ENCODE measurements at places on chromosomes 6 and 20.

DNA sequence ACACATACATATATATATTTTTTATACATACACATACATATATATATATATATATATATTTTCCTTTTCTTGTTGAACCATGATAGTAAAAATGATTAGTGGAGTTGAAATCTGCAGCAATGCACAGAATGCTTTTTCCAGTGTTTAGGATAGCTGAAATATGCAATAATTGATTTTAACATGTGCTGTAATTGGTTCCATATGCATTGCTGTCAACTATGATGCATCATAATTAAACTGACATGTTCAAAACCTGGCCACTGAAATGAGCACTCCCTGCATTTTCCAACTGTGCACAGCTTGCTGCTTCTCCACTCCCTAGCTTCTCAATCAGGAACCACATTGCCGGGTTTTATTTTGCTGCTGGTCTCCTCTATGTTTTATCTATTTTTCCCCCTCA is 358.3 kb downstream of the PAX1 start:
- DNase-seq, result no peak

- DNase-seq, result no peak
Measured at GRCh38 chr20:33068251-33068939, 11.0 kb upstream of the BPIFB4 start.

GRCh38 chr6:91383207-91383606 is 796.3 kb upstream of the MAP3K7 start:
- DNase-seq, result no peak

- no peak for DNase-seq
Measured at GRCh38 chr20:25992146-25992545, 295.5 kb upstream of the ZNF337 start.

DNA sequence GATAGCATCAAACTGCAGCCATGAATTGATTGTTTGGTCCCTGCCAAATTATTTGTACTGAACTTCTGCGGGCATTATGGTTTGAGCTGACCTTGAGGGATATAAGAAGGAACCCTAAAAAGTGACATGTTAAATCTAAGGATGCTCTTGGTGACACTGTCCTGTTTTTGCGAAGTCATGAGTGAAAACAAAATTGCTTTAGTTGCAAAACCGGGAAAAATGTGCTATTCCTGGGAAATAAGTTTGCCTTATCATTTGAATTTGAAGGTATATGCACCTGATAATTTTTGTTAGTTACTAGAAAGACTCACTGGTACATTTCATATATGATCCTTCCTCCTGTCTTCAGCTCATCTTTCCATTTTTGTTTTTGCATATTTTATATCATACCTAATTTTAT is 7.8 kb downstream of the KIAA0408 start:
- no peak for DNase-seq

DNA sequence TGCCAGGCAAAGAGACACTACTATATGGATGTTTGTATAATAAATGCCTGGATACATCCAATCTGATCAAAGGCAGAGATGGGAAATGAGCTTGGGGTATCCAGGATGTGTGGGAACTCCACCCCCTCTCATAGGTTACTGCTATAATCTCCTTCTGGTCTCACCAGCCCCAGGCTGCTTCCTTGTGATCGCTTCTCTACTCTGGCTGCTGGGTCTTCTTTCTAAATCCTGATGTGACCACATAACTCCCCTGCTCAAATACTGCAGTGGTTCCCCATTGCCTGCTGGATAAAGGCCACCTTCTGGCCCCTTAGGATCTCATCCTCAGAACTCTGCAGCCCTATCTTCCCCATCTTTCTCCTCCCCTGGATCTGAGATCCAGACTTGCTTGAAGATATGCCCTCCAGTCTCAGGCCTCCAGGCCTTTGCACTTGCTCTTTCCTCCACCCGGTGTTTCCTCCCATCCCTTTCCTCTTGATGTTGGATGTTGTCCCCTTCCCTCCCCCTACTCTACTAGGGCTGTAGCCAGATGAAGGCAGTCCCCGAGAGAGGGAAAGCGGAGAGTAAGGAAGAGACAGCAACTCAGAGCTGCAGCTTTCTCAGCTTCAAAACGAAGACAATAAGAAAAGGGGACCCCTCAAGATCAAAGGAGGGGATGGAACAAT is 828 bp upstream of the XKR7 start:
- DNase-seq, result no peak

Measured in activated T-cell treated with anti-CD3 and anti-CD28 coated beads for 4 hours (primary cell).